ENCODE measurements at places on chromosomes 2 and 18.

GRCh38 chr18:5295231-5295920 is at the start of gene ZBTB14:
TSS of gene ZBTB14 (minus strand) at chr18:5295726. CDS start at chr18:5293246, 2,480 bp downstream.
- DNase-seq, result peak; percentile 82

DNA sequence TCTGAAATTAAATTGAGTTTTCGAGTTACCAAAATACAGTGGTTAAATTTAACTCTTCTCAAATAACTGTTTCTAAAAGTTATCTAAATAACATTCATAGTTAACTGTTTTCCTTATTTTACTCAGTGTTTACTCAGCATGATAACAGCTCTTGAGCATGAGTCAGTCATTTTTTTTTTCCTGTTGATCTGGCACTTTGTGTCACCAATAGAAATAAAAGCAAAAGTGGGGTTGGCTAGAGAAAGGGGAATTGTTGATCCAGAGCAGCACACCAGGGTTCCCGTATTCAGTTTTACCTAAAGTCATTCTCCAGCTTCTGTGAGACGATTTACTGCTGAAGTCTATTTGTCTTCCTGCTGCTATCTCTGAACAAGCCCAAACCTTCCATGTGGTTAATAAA is 851.6 kb downstream of the DCC start:
- DNase-seq, result no peak

- DNase-seq, result peak; percentile 74
Observed at GRCh38 chr2:187302116-187302515, 145.9 kb downstream of the CALCRL start.

GRCh38 chr18:76730901-76731300 is 91.5 kb upstream of the ZNF236 start:
- DNase-seq, result no peak

DNA sequence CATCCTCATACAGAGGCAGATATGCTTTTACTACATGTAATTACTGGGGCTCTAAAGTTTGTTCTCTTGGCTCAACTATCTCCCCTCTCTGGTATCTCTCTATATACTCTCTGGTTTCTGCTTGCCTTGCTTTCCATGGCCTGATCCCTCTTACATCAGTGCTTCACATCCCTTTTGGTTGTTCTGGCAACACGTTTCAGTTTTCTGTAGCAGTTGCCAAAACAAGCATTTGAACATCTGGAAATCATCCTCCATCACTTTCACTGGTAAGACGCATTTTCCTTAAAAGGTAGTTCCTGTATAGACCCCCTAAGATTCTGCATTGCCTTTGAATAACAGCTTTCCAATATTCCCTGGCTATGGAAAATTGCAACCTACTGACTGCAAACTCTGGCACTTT is 25.9 kb downstream of the COL5A2 start:
- peak; percentile 72 for DNase-seq

DNA sequence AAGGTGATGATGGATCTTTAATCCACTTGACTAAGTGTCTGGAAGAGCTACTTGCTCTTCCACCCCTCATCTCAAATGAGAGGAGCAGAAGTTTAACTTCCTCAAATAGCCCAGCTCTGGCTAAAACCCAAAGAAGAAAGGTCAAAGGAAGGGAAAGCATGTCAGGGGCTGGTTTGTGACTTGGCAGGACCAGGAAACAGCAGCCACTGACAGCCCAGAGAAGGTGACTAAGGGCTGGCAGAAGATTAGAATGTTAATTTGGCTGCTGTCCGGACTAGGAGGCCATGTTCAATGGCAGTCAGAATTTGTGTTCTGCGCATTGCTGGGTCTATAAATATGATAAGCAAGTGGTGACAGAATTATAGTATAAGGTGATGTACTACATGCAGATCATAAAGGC is 386.2 kb downstream of the SETBP1 start:
- peak; percentile 14 for DNase-seq

GRCh38 chr2:105731511-105731910 is 13.2 kb upstream of the NCK2 start:
- DNase-seq, result no peak

- peak; percentile 83 for DNase-seq
Observed at GRCh38 chr2:33215299-33215698, 261.1 kb upstream of the RASGRP3 start.

DNA sequence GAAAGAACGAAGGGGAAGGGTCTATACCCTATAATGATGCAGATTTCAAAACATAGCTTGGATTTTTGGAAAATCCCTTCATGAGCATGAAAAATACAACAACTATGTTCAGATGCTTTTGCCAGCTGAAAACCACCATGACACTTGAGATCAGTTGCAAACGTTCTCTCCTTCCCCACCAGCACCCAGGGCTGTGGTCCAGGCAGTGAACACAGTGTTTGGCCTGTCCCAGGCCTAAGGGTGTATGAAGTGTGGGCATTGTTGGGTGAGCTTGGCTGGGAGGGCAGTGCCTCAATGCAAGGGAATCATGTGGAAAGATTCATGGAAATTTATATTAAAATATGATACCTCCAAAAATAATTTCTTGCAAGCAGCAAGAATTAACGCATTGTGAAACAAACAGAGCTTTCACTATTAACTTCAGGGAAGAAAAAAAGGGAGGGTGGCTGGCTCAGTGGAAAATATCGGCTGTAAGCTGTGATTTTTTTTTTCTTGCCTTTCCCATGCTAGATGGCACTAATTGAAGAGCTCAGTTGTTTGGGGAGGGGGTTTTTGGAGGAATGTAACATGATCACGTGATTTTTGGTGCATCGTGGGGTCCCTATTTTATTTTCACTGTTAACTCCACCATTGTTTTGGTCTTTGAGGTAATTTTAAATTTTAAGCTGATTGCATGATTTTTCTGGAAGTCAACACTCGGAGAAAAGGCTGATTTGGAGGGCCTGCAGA is 52.0 kb downstream of the CDC42EP3 start:
- no peak for DNase-seq

DNA sequence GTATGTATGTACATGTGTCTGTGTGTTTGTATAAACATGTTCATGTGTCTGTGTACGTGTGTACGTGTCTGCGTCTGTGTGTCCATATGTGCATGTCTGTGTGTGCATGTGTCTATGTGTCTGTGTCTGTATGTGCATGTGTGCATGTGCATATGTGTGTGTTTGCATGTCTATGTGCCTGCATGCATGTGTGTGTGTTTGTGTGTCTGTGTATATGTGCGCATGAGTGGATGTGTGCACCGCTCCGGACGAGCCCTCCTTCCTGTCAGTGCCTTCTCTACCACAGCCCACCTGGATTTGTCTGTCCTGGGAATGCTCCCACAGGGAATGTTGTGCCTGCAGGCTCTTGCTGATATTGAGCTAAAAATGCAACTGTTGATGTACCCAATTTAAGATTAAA is 113.3 kb upstream of the EPC2 start:
- DNase-seq, result no peak

DNA sequence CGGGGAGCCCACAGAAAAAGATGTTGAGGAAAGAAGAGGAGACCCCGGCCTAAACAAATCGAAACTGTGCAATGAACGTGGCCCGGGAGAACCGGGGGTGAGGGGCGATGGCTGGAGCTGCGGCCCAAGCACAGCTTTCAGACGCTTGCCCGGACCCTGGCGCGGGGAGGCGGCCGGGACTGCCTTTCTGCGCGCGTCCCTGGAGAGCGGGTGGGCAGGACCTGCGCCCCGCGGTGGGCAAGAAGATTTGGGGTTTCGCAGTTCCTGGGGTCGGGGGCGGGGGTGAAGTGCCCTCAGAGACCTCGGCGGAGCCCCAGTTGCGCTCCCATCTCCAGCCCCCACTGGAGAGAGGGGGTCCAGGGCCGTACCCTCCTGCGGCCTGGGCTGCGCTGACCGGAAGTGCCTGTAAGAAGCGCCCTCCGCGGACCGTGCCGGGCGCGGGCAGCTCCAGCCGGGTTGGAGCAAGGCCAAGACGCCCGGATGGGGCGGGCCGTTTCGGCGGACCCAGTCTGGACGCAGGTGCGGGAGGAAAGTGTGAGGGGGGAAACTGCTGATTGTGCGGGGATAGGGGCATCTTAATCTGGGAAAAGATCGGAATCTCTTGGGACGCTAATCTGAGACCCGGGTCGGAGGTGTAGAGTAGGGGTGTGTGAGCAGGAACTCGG is 11.6 kb downstream of the EN1 start:
- no peak for DNase-seq

DNA sequence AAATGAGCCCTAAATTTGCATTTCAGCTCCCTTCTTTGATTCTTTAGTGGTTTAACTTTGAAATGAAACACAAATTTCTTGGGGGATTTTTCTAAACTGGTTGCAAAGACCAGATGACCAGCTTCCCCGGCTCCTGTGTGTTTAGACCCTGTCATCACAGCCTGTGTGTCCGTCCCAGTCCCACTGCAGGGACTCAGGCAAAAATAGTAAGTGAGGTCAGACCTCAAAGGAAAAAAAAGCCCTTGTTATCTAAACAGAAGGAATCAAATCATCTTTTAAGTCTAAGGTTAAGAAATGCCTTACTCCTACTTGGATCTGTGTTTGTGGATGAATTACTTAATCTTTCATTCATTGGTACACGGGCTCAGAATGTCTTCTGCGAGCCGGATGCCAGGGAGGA is 423.7 kb downstream of the LPIN1 start:
- DNase-seq, result no peak

DNA sequence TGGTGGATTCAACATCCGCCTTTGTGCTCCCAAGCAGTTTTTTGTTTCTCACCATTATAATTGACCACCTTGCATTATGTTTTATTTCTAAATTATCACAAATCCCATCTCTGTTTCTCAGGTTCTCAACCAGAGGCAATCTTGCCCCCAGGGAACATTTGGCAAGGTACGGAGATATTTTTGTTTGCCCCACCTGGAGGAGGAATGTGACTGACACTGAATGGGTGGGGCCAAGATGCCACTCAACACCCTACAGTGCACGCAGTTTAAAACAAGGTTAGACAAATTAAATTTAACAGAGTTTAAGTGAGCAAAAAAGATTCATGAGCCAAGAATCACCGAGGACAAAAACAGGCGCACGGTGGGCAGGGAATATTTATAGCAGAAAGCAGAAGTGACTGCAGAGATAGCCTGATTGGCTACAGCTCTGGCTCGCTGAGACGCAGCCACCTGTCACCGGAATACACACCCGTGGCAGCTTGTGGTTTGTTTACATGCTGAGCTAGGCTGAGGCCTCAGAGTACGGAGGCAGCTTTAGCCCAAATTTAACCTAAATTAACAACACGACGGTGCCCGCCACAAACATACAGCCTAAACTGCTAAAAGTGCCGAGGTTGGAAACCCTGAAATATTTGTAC is 150.0 kb upstream of the ALKAL2 start:
- DNase-seq, result no peak

DNA sequence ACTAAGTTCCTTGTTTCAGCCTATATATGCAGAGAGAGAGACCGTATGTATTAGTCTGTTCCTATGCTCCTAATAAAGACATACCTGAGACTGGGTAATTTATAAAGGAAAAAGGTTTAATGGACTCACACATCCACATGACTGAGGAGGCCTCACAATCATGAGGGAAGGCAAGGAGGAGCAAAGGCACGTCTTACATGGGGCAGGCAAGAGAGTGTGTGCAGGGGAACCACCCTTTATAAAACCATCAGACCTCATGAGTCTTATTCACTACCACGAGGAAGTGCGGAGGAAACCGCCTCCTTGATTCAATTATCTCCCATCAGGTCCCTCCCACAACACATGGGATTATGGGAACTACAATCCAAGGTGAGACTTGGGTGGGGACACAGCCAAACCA is 73.8 kb downstream of the TMEM18 start:
- DNase-seq, result no peak

DNA sequence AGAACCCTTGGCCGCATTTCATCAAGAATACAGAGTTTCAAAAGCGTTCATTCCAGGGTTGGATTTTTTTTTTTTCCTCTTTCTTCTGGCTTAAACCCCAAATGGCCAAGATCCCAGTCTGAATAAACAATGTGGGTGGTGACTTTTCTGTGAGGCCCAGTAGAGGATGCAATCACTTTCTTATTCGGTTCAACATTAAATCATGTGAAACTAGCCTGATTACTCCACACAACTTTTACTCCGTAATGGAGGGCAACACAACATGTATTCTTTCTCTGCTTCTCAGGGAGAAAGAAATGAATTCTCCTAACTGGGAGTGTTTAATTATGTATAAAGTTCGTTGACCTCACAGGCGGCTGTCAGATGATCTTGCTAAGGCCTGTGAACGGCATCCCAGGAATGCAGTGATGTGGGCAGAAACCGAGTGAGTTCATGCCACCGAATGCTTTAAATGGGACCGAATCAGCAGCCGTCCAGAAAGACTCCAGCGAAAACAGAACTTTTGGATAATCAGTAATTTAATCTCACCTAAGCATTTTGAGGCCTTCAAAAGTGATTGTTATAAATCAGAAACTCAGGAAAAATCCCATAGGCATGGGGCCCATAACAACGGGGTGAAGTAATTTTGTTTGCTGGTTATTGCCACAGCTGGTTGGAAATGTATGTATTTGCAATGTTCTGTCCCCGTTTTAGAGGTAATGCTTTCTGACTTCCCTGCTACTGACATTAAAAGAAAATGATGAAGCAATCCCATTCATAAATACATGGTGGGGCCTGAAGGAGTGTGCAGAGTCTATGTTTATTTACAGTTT is 81.5 kb downstream of the BCL2 start:
- DNase-seq, result peak; percentile 77

- peak; percentile 49 for DNase-seq
Observed at GRCh38 chr2:169131587-169132512, 62.5 kb downstream of the DHRS9 start.

DNA sequence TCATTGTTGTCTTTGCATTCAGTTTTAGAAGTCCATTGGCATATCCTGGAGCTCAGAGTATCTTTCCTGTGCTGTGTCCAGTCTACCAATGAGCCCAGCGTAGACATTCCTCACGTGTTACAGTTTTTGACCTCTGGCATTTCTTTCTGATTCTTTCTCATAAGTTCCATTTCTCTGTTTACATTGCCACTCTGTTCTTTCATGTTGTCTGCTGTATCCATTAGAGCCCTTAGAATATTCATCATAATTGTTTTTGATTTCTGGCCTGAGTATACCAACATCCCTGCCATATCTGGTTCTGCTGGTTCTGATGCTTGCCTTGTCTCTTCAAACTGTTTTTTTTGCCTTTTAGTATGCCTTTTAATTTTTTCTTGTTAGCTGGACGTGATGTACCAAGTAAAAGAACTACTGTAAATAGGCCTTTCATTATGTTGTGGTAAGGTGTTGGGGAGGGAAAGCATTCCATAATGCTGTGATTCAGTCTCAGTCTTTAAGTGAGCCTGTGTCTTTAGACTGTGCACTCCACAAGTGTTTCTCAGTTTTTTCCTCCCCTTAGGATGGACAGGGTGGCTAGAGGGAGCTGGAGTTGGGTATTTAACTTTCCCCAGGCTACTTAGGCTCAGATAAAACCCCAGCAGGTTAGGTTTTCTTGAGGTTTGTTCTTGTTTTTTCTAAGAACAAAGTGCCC is 35.6 kb downstream of the CEP192 start:
- DNase-seq, result peak; percentile 24

- peak; percentile 83 for DNase-seq
Observed at GRCh38 chr18:73842795-73843394, 304.7 kb downstream of the FBXO15 start.

DNA sequence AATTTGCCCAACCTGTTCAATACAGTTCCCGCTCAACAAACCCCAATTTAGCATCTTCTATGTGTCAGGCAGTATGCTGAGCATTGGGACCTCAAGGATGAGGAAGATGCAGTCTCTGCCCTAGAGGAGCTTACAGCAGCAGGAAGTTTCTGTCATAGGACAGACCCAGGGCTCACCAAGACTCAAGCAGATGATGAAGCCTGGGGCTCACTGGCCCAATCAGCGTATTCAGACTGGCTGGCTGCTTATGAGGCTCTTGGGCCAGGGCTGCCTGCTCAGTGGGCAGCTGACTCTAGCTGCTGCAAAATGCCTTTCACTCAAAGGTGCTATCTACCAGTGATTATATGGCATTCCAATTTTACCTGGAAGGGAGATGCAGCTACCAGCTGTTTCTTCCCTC is 2.1 kb downstream of the FAM178B start:
- DNase-seq, result no peak

Data from foreskin fibroblast (primary cell).